SK-N-SH (cell line): ENCODE measurements at places on chromosomes 2 and 18.

- DNase-seq, result no peak
These were observed 422.8 kb upstream of the HNRNPA3 start for GRCh38 chr2:176789751-176790150.

DNA sequence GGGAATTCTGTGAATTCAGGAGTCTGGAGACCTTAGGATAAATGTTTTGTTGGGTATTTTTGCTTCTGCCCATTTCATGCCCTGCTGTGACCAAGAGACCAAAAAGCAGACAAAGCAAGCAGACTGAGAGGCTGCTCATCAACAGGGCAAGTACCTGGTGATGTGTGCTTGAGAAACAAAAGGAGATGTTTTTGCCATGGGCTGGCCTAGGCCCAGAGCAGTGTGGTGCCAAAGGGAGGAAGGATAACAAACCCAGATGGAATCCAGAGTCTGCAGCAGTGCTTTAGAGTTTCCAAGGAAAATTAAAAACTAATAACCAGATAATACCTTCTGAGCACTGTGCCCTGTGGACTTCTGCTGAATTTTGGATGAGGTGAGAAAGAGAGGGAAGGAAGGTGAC, 538.4 kb downstream of the STK39 start:
- no peak for DNase-seq

- no peak for DNase-seq
These were observed 46.5 kb downstream of the DPP10 start for GRCh38 chr2:114488841-114489530.

DNA sequence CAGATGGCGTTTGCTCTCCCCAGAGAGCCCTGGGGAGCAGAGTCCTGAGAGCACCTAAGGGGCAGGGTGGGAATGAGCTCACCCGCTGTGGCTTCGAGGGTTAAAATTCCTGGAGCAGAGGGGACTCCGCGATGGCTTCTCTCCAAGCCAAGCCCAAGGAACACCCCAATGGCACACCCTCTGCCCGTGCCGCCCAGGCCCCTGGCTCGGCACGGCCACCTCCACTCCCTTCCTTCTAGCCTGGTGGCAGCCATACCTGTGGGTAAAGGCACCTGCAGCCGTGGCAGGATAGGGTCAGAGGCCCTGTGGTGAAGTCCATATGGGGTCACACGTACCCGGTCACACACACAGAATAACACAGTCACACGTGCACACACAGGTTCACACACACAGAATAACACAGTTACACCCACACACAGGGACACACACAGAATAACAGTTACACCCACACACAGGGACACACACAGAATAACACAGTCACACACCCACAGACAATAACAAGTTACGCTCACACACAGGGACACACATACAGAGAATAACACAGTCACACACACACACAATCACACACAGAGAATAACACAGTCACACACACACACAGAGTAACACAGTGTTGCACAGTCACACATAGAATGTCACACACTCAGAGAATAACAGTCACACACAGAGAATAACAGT, 50.5 kb downstream of the RAMP1 start:
- DNase-seq, result no peak

- no peak for DNase-seq
These were observed 14.0 kb upstream of the RIF1 start for GRCh38 chr2:151395509-151396374.

GRCh38 chr2:207156451-207157161, 9.1 kb downstream of the KLF7 start:
- no peak for DNase-seq

DNA sequence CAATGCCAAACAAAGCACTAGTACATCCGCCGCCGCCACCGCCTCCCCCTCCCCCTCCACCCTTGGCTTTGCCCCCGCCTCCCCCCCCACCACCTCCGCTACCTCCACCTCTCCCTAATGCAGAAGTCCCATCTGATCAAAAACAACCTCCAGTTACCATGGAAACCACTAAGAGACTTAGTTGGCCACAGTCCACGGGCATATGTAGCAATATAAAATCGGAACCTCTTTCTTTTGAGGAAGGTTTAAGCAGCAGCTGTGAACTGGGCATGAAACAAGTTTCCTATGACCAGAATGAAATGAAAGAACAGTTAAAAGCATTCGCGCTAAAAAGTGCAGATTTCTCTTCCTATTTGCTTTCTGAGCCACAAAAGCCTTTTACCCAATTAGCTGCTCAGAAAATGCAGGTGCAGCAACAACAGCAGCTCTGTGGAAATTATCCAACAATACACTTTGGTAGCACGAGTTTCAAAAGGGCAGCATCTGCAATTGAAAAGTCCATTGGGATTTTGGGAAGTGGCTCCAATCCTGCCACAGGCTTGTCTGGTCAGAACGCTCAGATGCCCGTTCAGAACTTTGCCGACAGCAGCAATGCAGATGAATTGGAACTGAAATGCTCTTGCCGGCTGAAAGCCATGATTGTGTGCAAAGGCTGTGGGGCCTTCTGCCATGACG, 168.0 kb downstream of the ASXL3 start:
- no peak for DNase-seq

DNA sequence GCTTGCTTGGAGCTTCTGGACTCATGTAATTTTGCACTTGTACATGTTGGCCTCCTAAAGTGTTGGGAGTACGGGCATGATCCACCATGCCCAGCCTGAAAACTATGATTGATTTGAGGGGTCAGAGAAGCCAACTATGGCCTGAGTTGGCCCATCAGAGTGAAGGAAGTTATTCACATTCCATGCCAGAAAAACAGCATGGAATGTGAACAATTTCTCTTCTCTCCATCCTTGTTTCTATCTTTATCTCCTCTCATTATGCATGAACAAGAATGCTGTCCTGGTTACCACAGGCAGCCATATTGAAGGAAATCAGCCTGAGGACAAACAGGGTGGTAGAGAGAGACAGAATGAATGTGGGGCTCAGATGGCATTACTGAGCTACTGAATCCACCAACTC, 3.5 kb upstream of the CD226 start:
- DNase-seq, result no peak

- DNase-seq, result no peak
These were observed 66.7 kb downstream of the MYT1L start for GRCh38 chr2:2264416-2264815.

- DNase-seq, result peak; percentile 68
These were observed 164.0 kb upstream of the MYO3B start for GRCh38 chr2:170013802-170014551.

DNA sequence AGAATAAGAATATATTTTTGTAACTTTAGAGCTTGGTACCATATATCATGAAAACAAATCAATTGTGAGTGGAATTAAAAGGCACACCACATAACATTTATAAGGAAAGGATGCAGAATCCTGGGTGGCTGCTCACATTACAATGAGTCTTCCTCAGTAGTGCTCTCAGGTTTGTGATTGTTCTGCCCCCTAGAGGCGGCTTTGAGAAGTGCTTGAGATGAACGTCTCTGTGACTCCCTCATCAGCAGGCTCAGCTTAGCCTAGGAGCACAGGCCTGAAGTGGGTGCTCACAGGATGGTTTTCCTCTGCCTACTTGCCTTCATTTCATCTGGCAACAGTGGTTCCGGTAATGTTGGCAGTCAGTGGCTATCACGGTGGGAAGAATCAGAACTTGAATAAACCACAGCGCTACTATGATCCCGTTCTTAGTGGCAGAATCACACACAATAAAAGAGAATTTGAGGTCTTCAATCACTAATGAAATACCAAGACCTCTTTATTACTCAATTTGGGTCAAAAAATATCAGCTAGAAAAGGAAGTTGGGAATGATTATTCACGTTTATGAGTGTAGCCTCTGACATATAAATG, 38.1 kb upstream of the B4GALT6 start:
- DNase-seq, result peak; percentile 76

GRCh38 chr2:148826791-148827190, 48.2 kb upstream of the KIF5C start:
- DNase-seq, result no peak

DNA sequence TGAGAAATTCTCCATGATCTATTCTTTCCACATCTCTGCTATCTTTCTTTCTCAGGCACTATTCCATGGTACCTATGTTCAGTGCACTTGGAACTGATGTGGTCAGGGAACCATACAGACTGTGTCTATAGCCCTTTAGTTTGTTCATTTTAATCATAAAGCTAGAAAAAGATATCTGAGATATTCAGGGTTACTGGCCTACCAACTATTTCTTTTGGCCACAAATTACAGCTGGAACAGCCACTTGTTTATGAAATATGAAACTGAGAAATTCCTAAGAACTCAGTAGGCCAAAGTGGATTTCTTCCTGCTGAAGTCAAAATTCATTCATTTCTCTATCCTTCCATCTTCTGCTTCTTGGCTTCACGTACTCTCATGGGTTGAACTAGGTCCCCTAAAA, 22.8 kb upstream of the LYPD1 start:
- no peak for DNase-seq

GRCh38 chr2:77018219-77018618, 504.0 kb downstream of the LRRTM4 start:
- DNase-seq, result no peak

- no peak for DNase-seq
These were observed 145.3 kb upstream of the SPRED2 start for GRCh38 chr2:65577654-65578053.

GRCh38 chr18:41320100-41320499, 634.9 kb upstream of the PIK3C3 start:
- DNase-seq, result no peak

DNA sequence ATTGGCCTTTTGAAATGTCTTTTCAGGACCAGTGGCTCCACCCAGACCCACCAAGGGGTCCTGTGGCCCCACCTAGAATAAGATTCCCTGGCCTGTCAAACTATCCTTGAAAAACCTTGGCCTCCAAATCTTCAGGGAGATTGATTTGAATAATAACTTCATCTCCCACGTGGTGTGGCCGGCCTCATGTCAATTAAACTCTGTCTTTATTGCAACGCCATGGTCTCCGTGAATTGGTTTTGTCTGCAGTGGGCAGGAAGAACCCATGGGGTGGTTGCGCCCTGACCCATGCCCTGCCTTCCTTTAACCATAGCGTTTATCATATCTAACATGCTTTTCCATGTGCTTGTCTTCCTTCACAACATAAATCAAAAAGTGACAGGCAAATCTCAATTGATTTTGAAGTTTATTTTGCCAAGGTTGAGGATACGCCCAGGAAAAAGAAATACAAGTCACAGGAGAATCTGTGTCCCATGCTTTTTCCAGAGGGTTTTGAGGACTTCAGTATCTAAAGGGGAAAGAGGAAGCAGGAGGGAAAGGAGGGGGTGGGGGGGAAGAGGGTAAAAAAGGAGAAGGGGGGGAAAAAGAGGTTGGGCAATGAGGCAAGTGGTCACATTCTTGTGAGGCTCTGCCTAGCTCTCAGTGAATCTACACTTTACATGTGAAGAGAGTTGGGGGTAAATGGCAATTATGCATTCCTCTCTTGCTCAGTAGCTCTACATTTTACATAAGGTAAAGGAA, 66.5 kb upstream of the CABLES1 start:
- no peak for DNase-seq

DNA sequence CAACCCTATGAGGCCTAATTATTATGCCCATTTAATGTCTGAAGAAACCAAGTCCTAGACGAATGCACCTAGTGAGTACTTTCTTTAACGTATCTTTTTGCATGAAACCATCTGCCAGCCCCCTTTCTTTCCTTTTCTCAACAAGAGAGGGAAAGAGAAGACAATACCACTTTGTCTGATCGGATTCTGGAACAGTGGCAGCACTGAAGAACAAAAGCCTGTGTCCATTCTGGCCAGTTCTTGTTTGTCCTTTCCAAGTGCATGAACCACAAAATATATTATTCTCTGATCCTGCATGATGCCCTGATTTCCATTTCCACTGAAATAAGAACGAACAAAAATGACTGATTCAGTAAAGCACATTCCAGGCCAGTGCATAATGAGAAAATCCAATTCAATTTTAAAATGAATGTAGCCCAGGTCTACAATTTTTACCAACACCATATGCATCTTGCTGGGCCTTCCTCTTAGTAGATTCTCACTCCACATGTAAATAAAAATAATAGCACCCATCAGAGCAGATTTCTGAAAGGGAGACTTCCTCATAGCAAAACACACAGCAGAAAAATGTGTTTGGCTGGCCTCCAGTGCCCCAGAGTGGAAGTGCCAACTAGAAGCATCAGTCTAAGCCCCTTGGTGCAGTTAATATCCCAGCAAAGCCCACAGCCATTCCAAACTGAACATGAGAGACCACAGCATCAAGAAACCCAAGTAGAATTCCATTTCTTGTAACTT, 422.6 kb upstream of the ID2 start:
- no peak for DNase-seq

- DNase-seq, result no peak
These were observed 19.7 kb upstream of the ASNSD1 start for GRCh38 chr2:189641590-189641989.

- DNase-seq, result no peak
These were observed 33.4 kb downstream of the GAREM1 start for GRCh38 chr18:32437100-32437834.
